ENCODE measurements at places on chromosomes 7 and 10.

GRCh38 chr10:79547973-79548372, 12.2 kb downstream of the SFTPA2 start:
- no peak for DNase-seq

DNA sequence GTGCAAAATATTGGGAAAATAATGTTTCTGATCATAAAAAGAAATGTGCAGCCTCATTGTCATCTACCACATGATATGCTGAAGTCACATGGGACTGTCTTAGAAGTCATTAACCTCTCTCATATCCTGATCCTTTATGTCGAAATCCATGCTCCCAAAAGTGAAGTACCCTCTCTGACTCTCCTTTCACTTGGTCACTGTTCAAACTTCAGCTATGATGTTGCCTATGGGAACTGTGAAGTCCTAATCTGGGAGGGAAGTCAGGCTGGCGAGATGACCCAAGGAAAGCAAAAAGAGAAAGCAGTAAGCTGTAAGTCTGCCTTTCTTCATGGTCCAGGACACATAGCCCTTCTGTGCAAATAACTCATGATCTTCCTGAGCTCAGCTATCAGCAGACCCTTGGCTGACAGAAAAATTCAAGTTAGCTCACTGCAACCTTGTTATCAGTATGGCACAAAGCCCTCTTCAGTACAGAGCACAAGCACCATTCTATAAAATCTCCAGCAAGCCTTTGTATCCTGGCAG, 29.5 kb downstream of the WASL start:
- no peak for DNase-seq

- DNase-seq = no peak
These were observed 909.6 kb downstream of the REEP3 start for GRCh38 chr10:64430690-64431323.

GRCh38 chr7:131170440-131171271, 157.0 kb upstream of the MKLN1 start:
- DNase-seq = no peak

Measured in NK-92 treated with Interleukin-12 subunit alpha and Interleukin-12 subunit beta, amount 100 ng/mL, for 24 hours (cell line).